ENCODE measurements at places on chromosomes 1 and 21.

DNA sequence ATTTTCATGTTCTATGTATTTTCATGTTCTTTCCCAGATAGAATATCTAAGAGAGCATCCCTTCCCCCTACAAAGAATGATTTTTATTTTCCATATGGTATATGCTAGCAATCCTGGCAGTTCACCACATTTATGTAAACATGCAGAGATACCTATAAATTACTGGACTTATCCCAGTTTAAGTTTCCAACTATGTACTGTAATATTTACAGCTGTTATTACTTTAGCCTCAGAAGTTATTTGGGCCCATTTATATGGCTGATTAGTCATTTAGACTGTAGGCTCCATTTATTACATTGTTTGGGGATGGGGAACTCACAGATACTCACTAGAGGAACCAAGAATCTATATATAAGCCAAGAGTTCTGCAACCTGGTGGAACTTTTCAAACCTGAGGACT is 84.8 kb upstream of the WARS2 start:
- DNase-seq = no peak

GRCh38 chr1:212528501-212528900 is 80.1 kb upstream of the ATF3 start:
- DNase-seq = no peak

DNA sequence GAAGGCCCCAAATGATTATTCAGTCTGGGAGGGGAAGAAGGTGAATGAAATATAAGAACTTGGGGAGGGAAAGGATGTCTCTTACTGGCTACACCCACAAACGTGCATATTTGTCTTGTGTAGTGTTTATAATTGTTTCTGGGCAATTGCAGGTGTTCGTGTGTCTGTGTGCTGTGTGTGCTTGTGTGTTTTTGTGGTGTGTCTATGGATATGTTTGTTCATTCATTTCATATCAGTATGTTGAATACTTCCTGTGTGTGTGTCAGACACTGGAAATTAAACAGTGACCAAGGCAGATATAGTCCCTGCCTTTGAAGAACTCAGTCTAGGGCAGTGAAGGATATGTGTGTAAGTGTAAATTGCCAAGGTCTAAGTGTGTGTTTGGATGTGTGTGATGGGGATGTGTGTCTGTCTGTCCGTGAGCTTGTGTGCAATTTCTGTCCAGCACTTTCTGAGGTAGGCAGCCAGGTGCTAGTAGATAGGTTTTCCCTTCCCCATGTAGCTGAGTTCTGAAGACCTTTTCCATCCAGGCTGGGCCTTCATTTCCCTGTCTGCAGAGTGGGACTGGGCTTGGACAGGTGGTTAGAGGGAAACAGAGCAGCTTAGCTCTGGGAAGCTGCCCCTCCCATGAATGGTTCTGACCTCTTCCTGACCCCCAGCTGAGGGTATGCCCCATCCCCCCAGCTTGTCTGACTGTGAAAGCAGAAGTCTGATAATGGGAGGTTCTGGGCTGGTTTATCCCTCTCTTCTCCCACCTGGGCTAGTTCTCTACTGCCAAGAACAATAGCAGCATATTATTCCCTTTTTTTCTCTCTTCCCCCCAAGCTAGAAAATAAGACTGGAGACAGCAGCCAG is 3.8 kb downstream of the AGO1 start:
- no peak for DNase-seq

DNA sequence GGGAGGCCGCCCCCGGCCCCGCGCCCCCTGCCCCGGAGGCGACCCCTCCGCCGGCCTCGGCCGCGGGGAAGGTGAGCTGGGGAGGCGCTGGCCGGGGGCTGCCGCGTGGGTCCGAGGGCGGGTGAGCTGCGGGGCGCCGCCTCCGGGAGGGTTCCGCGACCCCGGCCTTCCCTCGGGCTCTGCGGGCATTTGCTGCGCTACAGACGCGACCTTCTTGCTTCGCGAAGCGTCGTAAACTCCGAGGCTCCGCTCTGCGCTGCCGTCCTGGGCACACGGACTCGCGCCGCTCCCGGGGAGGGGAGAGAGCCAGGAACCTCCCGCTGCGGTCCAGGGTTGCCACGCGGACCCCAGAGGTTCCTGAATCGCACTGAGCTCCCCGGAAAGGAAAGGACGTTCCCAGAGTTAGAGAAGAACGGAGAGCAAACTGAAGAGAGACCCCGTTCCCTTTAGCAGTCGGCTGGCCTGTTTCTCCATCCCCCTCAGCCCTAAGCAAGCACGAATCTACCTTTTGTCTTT is 345 bp downstream of the SLX9 start:
- DNase-seq = no peak

- no peak for DNase-seq
These were observed 70.8 kb upstream of the KCND3 start for GRCh38 chr1:112060261-112060660.

DNA sequence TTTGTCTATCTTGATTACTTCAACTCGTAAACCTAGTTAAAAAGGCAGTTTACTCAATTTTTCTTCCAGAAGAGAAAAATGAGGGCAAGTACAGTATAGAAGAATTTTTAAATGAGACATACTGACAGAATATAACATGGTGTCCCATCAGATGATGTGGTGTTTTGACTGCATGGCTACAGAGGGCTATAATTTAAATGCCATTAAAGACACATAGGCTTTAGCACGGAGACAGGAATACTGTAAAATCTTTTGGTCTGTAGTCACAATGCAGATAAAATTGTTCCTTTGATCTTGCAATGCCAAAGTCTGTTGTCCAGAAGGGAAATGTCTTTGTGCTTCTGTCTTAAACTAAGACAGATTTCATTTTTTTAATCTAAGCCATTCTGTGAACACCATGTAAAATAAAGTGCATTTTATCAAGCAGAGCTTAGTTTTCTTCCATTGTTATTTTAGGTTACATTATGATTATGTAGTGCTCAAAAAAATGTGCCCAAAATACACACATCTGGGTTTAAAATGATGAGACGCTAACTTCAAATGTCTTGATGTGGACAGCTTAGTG is 249.6 kb downstream of the PTPRC start:
- DNase-seq = no peak

DNA sequence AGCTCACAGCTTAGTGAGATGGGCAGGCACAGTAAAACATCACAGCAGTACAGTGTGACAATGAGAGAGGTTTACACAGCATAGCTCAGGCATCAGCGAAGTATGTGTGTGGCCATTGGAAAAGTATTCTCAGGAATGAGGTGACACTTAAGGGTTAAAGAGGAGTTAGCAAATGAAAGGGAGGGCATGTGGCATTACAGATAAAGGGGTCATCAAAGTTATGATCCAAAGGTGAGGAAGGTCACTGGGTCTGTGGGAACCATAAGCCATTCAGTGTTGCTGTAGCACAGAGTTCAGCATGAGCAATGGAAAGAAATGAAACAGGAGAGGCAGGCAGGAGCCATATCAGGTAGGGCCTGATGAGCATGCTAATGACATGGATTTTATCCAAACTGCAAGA is 4.5 kb upstream of the C8B start:
- DNase-seq = no peak

DNA sequence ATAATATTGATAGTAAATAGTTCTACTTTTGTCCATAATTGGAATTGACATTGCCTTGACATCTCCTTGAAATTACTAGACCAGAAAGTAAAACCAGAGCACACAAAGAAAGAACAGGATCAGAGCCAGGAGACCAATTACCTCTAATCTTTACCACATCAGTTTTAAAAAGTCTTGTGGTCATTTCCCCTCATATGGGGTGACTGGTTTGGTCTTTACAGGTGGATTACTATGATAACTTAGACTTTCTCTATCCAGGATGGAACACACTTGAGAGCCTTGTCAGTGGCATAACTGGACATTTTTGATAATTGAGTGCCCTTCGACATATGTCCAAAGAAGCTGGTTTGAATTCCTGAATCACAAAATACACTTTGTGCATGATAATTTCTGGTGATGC is 1148.1 kb upstream of the NCAM2 start:
- no peak for DNase-seq

DNA sequence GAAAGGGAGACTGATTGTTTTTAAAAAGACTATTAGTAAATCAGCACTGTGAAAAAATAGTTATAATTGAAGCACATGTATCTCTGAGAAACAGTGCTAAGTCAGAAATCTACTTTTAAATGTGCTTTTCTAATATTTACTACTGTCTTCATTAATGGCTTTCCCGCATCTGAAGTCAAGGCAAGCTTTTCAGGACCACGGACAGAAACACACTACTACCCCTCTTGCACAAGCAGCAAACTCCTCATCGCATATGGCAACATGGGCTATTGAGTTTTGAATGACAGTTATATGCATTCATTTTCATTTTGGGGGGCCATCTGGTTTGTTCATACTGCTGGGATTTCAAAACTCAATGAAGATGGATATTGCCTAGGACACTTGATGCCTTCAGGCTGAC is 433.4 kb upstream of the CAMK1G start:
- DNase-seq = peak; percentile 33

- no peak for DNase-seq
These were observed 5.9 kb downstream of the FCGR2A start for GRCh38 chr1:161511018-161511755.

GRCh38 chr1:168008595-168008994 is 71.7 kb upstream of the MPC2 start:
- DNase-seq = no peak

DNA sequence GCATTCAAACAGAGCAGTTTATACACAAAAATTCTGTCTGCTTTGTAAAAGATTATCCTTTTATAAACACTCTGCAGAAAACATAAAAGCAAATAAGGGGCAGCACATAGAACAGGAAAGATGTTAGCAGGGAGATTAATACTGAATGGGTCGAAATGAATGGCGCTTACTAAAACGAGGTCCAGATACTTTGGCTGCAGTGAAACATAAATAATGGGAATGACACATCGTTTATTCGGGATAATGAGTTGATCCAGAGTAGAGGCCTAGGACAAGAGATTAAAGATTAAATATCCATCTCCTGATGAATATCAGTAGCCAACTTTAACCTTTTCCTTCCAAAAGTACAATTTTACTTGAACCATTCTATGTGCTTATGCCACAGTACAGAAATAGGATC is 54.4 kb upstream of the PROX1 start:
- no peak for DNase-seq

DNA sequence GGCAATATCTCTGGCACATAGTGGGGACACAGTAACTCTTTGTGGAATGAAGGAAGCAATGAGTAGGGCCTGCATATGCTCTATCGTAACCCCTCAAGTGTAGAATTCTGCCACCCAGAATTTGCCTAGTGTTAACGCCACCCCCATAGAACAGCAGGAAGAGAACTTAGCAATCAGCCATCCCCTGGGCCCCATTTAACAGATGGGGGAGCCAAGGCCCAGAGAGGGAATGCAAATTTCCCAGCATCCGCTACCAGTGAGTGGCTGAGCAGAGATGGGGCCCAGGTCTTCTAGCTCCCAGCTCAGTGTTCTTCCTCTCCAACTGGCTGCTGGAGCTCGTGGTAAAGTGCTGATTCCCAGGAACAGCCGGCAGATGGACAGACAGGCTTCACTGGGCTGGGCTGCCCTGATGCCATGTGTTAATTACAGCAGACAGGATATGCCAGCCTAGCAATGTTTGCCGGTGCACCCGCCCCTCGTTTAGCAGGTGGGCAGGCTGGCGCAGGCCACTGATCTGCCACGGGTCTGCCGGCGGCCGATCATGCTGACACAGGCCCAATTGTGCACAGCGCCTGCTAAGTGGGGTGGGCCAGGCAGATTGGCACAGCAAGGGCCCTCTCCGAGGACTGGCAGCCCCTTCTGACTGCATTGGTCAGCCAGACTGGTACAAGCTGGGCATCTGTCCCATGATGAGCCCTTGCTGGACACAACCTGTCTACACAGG is 171.9 kb downstream of the IGSF21 start:
- DNase-seq = no peak

- no peak for DNase-seq
These were observed 3.3 kb upstream of the LSM10 start for GRCh38 chr1:36400825-36401601.

- DNase-seq = no peak
These were observed 6.8 kb downstream of the CORT start for GRCh38 chr1:10456661-10457060.

DNA sequence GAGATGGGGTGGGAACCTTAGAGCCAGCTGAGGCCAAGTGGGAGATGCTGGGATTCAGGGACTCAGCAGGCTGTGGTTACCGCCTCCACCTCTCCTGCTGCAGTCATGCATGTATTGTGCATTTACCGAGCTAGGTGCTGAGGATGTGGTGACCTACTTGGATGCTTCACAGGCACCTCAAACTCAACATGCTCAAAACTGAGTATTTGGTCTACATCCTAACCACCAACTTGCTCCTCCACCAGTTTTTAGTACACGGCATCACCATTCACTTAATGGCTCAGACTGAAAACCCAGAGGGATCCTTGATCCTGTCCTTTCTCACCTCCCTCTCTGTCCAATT is 5.6 kb downstream of the CHRNB2 start:
- DNase-seq = no peak

- no peak for DNase-seq
These were observed 83.6 kb downstream of the ITPKB start for GRCh38 chr1:226655251-226656163.

- no peak for DNase-seq
These were observed 53.1 kb downstream of the RWDD3 start for GRCh38 chr1:95287081-95287480.
